ENCODE measurements at places on chromosomes 1 and 21. TPM values are rescaled to one million over a fixed set of nuclear protein-coding genes. Genes with fewer than 3 reads are reported as not detected.

PLXNA2 gene
- total RNA-seq = 12.5 TPM

GRCh38 chr1:67717876-67718275 is 32.9 kb downstream of the GADD45A start:
- no peak for ATAC-seq

- ATAC-seq = no peak
Observed at GRCh38 chr1:76170084-76170483, 95.5 kb downstream of the ST6GALNAC3 start.

GRCh38 chr1:84653130-84653677 is 37.1 kb downstream of the SSX2IP start:
- no peak for ATAC-seq

DNA sequence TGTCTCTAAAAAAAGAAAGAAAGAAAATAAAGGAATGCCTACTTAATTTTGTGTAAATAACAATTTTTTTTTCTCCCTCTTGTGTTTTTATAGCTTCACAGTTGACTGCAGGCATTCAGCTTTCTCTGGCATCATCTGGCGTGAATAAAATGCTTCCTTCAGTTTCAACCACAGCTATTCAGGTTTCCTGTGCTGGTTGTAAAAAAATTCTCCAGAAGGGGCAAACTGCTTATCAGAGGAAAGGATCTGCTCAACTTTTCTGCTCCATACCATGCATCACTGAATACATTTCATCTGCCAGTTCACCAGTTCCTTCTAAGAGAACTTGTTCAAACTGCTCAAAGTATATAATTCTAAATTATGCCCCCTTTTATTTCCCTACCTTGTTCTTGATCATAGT is 18.0 kb downstream of the ZMYM1 start:
- ATAC-seq = no peak

GRCh38 chr1:208868554-208868953 is 624.4 kb upstream of the PLXNA2 start:
- no peak for ATAC-seq

- no peak for ATAC-seq
Observed at GRCh38 chr1:197521118-197521739, 253.2 kb downstream of the CRB1 start.

GRCh38 chr1:200226268-200226968 is 183.4 kb downstream of the ZNF281 start:
- ATAC-seq = no peak

GRCh38 chr1:56135069-56135863 is 444.1 kb downstream of the PLPP3 start:
- ATAC-seq = no peak

DNA sequence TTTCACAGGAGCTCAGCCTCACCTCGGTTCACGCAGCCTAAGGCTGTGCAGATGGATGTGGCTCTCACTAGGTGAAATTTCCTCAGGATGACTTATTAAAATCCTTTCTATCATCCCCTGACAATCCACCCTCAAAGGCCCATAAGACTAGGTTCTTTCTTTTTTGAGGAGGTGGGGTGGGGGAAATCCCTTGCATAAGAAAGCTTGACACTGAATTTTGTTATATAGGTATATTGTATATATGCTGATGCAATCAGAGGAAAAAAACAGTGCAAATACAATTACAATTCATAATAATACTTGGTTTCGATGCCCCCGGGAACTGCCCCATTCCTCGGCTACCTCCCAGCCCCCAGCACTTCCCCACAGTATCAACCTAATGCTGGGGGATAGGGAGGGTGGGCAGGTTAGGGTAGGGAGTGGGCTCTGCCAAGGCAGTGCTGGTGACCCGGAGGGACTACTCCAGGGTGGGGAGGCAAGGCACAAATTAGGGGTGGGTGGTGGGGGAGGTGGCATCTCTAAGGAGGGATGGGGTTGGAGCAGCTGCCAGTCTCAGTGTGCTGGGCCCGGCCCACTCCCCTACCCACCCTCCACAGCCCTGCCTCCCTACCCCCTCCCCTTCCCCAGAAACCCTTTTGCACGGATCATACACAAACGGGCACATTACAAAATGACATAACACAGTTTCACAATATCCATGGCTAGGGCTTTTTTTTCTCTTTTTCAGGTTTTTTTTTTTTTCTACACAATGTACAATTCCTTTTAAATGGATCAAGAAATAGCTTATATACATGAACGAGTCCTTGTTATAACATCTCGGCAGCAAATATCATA is 30.9 kb downstream of the SLC27A3 start:
- ATAC-seq = no peak

GRCh38 chr1:113965703-113966412 is 13.4 kb upstream of the OLFML3 start:
- no peak for ATAC-seq

- no peak for ATAC-seq
Observed at GRCh38 chr1:39102537-39103327, 76.6 kb downstream of the NDUFS5 start.
